ENCODE measurements at places on chromosomes 4 and X.

- DNase-seq = no peak
Measured at GRCh38 chr4:83510442-83510841, 25.5 kb upstream of the GPAT3 start.

DNA sequence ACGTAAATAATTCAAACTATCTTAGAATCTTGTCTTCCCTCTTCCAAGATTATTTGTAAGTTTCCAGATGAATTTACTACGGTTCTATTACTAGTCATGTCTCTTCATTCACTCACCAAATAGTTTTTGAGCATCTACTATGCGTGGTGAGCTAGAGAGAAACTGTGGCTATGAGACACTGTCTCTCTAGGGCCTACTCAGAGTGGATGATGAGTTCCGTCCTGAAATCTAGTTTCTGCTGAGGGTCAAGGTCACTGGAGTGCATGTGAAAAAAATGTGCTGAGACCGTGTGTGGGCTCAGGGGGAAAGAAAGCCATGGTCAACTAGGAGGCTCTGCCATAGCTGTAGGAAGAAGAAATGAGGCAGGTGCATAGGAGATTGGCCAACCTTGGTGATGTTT lies 320.2 kb upstream of the GATB start:
- no peak for DNase-seq

GRCh38 chr4:106299977-106300376 lies 16.0 kb downstream of the TBCK start:
- DNase-seq = no peak

DNA sequence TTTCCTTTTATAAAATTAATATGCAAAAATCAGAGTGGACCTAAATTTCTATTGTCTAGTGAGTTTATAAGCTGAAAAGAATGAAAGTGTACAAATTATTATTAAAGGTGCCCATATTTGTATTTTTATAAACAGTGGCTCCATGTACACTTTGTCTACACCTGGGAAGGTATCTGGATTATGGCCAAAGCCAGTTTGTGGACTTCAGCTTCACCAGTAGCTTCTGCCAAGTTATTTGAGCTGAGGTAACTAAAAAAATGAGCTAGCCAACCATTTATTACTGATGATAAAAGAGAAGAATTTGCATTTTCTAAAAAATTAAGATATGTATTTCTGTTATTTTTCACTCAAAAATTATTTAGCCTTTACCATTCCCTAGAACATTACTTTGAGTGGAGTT lies 32.3 kb upstream of the LRAT start:
- no peak for DNase-seq

DNA sequence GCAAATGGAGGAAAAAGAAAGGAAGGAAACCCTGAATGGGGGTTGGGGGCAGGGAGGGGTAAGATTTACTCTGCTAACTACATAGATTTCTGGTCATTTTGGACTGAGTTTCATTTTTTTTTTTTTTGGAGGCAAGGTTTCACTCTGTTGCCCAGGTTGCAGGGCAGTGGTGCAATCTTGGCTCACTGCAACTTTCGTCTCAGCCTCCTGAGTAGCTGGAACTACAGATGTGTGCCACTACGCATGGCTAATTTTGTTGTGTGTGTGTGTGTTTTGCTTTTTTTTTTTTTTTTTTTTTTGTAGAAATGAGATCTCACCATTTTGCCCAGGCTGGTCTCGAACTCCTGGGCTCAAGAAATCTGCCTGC lies 223.5 kb downstream of the APBB2 start:
- no peak for DNase-seq

GRCh38 chr4:48862661-48863060 lies 31.8 kb downstream of the OCIAD1 start:
- DNase-seq = no peak

DNA sequence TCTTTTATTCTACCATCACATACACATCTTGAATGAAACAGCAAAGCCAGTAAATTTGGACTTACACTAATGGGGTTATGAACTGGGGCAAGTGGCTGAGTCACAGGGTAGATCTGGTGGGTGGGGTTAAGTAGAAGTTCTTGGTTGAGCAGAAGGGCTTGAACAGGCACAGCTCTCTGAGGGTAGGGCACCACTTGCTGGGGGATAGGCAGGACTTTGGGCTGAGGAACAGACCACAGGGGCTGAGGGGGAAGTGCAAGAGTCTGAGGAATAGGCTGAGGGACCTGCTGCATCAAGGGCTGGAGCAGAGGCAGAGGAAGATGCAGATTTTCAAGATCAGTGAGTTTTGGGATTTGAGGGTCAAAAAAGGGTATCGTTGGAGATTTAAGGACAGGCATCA lies 8.3 kb downstream of the CSN2 start:
- DNase-seq = no peak

DNA sequence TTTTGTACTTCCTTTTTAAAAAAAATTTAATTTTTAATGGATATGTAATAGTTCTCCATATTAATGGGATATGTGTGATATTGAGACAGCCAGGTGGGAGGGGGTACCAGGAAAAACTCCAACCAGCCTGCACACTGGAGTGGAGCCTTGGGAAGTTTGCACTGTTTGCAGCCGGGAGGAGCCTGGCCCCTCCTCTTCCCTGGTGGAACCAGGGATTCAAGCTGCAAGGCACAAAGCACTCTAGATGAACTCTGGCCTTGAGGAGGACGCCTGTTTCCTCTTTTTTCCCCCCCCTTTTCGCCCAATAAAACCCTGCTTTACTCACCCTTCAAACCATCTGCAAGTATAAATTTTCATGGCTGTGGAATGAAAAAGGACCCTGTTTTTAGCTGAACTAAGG lies 48.2 kb upstream of the GC start:
- DNase-seq = no peak

DNA sequence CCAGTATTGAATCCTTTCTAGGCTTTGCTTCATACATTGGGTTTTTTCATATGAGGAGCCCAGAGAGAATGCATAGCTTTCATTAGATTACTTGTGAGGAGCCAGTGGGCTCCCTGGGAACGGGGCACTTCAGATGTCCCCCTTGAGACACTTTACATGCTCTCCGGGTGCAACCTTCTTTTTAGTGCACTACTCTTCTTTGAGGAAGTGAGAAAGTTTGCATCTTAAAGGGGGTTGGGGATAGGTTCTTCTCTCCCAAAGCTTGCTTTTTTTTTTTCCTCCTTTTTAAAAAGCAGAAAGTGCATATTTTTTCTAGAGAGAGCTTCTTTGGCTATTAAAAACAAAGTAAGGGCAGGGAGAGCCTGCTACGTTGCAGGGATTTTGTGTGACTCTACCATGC lies 4.3 kb downstream of the HADH start:
- DNase-seq = no peak

DNA sequence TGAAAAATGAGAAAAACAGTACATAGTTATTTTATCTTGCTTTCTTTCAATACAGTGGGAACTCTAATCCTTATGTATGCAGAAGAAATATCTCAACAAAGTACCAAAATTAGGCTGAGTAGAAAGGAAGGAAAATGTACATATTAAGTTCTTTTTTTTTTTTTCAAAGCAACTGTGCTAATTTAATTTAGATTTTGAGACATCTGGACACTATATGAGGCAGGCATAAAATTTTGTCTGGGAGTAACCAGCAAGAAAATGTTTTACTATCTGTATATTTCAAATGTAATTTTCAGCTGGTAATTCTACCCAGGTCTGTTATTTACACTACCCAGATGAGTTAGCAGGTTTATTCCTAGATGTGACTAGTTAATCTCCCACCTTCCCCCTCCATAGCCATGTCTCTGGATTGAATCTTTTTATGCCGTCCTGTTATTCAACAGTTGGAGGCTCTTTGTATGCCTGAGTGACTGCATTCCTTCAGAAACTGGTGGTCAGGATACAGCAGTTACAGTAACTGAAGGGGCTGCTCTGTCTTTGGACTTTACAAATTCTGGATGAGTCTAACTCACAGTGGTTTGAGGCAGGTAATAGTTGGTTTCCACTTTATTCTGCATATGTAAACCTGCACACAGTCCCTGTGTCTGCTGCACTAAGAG lies 633.6 kb downstream of the PCDH18 start:
- no peak for DNase-seq

GRCh38 chr4:73692254-73692653 lies 48.1 kb upstream of the CXCL8 start:
- DNase-seq = no peak

DNA sequence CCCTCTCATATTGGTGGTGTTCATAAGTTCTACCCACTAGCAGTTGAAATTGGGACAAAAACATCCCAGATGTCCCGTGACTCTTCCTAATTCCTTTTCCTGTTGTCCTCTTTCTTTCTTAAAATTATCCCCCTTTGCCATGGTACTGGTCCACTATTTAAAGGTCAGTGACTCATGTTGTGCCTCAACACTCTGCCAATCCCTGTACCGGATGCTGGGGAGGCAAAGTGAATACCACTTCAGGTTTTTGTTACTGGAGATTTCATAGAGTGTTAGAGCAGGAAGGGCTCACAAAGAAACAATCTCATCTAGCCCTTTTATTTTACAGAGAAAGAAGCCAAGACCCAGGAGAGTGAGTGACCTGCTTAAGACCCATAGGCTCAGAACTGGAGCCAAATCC lies 24.6 kb downstream of the SEPTIN11 start:
- no peak for DNase-seq

GRCh38 chrX:78653118-78653822 lies 5.9 kb downstream of the RTL3 start:
- DNase-seq = no peak

DNA sequence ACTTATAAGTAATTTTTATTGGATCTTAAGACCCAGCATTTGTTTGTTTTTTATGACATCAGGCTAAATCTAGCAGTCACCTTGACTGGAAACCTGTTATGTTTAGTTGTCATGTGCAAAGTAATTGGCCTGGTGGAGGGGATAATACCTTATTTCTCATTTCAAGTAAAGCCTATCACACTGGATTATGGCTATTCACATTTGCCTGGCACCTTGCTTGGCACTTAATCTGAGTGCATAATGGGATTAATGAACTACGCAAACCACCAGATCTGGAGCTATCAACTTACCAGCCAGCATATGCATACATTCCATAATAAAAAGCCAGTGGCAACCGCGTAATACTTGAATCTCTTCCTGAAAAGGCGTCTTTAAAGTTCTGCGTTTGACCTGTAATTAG lies 23.2 kb downstream of the SLC7A11 start:
- DNase-seq = no peak

DNA sequence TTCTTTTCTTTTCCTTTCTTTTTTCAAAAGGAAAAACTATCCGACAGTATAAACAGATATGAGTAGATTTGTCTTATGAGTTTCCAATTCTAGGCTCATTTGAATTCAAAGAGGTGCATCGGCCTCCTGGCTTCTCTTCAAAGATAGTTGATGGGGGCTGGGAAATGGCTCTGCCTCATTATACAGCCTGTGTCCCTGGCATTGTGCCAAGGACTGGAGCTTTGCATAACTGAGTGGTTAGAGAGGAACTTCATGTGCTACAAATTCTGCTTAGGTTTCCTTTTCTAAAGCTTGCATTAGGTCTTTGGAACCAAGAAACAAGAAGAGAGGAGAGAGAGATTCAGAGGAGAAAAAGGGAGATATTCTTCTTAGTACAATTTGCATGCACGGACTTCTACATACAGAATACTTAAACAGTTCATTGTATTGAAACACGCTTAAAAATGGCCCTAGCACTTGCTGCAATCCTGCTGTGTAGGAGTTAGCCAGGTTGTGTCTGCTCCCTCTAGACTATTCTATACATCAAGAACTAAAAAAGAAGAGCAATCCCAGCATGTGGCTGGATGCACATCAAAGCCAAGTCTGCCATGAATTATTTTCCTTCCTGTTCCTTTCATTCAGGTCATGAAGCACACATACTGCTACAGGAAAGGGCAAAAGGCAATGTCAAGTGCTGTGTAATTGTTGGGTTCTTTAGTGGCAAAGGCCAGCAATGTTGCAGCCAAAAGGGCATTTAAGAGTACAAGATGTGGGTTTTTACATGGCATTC lies 70.9 kb downstream of the INTS12 start:
- no peak for DNase-seq

- DNase-seq = no peak
Measured at GRCh38 chr4:24519649-24520048, 64.7 kb downstream of the DHX15 start.

GRCh38 chr4:26317766-26318165 lies 3.0 kb upstream of the RBPJ start:
- no peak for DNase-seq

DNA sequence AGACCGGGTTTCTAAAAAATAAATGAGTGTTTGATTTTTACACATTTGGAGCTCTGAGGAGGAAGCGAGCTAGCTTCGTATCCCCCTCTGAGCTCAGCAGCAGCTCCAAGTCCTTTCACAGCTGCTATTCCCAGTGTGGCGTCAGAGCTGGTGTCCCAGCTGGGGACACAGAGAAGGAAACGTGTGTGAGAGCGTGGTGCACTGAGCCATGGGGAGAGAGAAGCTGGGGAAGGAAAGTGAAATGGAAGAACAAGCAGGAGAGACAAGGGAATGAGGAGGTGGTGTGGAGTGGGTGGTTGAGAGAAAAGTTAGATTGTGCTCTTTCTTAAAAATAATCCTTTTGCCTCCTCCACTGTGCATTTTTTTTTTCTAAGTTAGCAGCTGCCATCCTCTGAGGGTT lies 79.5 kb upstream of the SLC4A4 start:
- no peak for DNase-seq

DNA sequence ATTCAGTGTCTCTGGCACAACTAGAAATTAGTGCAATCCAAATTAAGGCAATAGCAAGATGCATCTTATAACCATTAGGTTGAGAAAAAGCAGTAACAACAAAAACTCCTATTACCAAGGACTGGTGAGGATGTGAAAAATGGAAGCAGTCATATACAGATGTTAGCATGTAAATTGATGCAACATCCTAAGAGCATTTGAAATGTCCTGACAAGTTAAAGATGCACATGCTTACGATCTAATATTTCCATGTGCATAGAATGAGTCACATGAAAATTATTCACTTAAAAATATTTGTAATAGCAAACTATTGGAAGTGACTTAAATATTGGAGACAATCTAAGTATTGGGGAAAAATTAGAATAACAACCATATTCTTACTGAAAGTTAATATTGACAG lies 163.0 kb downstream of the FAM13A start:
- no peak for DNase-seq

DNA sequence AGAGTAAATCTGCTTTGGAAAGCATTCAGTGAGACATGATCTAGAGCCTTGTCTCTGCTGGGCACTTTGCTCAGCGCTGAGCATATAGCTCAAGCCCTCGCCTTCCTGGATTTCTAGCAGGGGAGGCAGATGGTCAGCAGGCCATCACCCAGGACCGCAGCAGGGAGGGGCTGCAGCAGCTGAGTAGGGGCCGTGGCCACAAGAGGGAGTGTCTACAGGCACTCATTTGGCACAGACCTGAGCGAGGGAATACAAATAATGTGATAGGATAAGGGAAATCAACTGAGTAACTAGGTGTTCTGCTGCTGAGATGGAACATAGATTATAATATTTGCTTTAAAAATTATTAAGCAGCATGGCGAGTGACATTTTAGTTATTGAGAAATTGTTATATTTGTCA lies 30.2 kb downstream of the OFD1 start:
- no peak for DNase-seq

GRCh38 chr4:185201977-185202962 lies 1.5 kb downstream of the CFAP97 start:
- DNase-seq = peak; percentile 71

GRCh38 chr4:177118596-177118995 lies 191.1 kb upstream of the NEIL3 start:
- DNase-seq = no peak

All from CD4-positive, alpha-beta T cell treated with Interleukin-12 subunit alpha and Interleukin-12 subunit beta, for 1 hour (primary cell).